ENCODE measurements at places on chromosomes 6 and 20. TPM values are rescaled to one million over a fixed set of nuclear protein-coding genes. Genes with fewer than 3 reads are reported as not detected.

SLC24A3 gene
- not detected for total RNA-seq

GRCh38 chr6:88145298-88145963, 20.7 kb downstream of the CNR1 start:
- DNase-seq = no peak

GRCh38 chr20:3228750-3229032, 10.3 kb downstream of the SLC4A11 start:
- no peak for DNase-seq

GRCh38 chr20:24775966-24776365, 173.1 kb upstream of the CST7 start:
- DNase-seq = no peak

ATP6V1G2 gene
- total RNA-seq = 2.5 TPM

DNA sequence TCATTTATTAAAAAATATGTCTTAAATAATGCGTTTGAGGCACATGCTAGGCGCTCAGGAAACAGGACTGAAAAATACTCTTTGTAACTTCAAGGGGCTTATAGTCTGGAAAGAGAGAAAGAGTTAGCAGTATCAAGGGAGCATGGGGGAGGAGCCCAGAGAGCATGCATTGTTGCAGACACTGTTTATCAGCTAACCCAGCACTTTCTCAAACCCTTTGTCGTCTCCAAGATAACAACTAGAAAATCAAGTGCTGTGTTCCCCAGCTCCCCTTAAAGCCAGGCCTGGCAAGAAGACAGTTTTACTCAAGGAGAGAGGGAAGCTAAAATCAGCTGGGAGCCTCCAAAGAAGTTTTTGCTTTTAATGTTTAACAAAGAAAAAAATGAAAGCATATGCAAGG, 98.4 kb downstream of the PERP start:
- no peak for DNase-seq

DNA sequence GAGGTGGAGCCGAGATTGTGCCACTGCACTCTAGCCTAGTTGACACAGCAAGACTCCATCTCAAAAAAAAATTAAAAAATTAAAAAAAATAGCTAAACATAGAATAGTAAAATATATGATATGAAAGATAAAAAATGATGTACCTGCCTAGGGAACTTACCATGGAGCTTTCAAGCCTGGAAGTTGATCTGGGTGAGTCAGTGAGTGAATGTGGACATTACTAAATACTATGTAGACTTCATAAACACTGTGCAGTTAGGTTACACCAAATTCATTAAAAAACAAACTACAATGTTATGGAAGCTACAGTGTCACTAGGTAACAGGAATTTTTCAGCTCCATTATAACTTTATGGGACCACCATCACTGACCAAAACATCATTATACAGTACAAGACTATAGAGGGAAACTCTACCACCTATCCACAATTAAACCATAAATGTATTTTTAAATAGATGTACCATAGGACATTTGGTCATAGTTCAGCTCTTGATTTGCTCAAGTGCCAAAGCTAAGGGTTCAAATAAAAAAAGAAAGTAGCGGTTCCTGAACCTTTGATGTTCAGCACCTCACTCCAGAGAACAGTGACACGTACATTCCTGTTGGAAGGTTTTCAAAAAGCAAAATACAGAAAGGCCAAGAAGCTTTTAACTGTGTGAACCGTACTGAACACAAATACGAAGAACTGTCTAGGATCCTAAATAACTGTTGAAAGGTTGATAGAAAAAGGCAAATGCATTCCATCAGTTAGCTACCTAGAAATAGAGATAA, 52.4 kb upstream of the SPDEF start:
- DNase-seq = no peak

DNA sequence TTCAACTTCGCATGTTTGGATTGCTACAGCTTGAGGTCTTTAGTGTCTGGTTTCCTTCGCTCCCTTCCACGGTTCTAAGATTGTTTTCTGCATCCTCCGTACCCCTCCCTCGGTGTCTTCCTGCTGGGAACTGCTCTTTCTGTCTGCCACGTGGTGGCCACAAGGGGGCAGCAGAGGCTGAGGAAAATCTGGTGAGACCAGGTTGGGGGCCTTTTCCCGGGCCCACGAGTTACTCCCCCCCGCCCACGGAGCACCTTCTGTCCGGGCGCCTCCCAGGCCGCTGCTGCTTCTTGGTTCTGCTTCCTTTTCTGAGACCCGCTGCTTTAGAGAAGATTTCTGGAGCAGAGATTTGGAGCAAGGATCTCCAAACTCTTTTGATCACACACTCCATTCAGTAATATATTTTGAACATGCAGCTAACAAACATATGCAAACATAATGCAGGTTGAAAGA, 21.1 kb upstream of the NOTCH4 start:
- peak; percentile 75 for DNase-seq

DNA sequence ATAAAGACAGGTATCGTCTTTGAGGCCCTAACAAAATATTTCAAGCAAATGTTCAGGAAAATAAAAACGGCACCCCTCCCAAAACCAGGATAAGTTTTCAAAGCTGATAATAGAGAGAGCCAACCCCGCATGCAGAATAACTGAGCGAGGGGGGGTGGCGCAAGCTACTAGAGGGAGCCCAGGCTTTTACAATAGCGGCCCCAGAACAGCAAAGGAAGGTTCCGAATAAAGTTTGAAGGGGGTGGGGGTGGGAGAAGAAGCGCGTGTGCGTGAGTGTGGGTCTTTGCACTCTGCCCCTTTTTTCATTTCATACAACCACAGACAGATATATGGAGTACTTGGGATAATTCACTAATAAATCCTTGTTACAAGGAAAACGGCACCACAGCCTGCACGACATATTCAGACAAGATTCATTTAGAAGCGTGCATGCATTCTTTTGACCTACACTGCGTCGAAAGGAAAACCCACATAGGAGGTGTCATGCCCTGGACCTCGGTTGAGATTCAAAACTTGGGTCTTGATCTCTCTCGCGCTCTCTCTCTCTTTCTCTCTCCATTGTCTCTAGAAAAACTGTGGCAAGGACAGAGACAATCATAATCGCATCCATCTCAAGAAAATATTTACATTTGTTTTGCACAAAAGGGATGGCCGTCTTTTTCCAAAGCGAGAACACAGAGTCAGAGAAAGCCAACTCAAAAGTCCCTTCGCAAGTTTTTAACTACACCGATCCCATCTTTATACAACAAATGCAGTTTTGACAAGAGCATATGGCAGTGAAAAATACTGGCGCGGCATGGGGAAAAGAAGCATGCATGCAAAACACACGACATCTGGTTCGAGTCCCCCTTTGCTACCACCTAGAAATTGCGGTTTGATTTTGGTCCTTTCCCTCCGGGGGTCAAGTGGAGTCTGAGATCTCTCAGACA, 1.6 kb downstream of the OLIG3 start:
- DNase-seq = no peak

TCP11 gene
- total RNA-seq = not detected

- DNase-seq = no peak
Measured at GRCh38 chr6:41584668-41585205, 38.6 kb downstream of the FOXP4 start.

DNA sequence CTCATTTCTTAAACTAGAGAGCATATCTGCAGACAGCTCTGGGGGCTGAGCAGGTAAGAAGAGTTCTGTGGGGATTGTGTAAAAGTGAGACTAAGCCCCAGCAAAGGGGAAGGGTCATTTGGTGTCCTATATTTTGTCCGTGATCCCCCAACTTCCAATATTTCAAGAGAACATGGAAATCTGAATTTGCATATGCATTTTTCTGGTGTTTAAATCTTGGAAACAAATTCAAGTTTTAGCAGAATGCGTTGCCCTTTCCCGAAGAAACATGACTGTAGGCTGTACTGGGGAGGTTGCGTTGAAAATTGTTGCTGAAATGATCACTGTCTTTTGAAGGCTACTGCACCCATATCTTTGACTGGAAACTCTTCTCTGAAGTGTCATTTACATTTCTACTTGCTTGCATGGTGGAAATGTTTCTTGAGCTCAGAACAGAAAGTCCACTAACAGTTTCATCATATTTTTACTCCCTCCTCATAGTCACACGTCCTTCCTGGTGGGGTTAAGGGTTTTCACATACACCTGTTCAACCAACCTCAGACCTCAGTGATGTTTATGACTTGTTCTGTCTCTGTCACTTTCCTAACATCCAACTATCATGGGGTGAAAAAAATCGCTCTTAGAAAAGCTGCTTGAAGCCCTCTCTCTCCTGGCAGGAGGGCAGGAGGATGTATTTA, 140.3 kb downstream of the BCAS1 start:
- DNase-seq = no peak

PRICKLE4 gene
- total RNA-seq = 0.40 TPM

- DNase-seq = no peak
Measured at GRCh38 chr6:64815718-64816117, 891.3 kb downstream of the EYS start.

DNA sequence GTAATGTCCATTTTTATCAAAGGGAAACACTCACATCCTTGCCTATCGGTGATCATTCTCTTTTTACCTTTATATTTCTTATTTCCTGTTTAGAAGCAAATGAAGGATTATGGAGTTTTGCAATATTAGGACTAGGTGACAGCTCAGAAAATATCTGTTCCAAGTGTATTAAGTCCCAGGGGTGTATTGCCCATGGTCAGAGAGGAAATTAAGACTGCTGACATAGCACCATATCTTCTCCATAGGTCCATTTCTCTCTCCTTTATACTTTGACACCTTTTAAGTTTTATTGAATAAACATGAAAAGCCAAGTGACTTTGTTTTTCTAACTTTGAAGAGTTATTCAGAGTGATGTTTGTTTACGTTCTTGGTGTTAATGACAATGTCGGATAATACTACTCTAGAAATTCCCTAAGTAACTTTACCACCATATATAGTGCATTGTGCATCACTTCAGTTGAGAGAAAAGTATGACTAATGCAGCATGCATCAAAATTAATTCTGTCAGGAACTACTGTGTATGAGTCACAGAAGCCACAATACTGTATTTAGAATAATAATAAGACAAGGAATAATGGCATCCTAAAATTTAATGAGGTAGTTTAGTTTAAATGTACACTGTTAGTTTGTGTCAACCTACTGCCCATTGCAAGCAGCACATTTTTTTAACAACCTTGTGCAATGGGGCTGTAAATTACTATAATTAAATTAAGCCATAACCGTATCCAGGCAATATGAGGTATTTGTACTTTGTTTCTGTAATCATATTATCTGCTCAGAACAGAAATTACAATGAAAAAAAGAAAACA, 474.4 kb upstream of the RNF217 start:
- no peak for DNase-seq

DNA sequence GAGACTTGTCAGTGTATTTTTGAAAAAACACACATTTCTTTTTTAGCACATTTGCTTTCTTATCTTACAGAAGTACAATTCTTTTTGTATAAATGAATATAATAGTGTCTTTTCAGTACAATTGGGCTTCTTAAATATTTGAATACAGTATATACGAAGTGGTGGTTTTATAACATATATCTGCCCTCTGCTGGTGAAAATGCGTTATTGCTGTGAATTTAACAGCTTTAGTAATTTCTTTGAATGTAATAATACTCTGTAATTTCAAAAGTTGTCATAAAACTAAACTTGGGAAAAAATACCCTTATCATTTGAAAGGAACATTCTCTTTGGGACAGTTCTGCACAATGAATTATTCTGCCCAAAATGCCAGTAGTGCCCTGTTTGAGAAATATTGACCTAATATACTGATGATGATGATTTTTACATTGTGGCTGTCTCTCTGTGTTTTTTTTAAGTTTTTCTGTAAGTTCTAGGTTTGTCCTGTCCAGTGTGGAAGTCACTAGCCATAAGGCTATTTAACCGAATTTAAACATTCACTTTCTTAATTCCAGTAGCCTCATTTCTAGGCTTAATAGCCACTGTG, 19.0 kb downstream of the SMAP1 start:
- peak; percentile 41 for DNase-seq

DNA sequence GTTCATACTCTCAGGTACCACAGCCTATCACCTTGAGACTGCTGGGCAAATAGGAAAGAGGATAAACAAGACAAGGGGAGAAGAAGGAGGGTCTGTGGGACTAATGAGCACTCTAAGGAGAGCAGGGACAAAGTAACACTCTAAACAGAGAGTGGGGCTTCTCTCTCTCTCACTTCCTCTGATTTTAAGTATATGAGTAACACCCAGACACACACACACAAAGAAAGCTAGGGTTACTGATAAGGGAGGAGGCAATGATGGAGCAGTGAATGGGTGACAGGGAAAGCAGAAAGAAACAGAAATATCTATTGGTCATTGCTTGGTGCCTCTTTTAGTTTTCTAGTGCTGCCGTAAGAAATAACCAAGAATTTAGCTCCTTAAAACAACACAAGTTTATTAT, 96.2 kb upstream of the RNF217 start:
- no peak for DNase-seq

LMBRD1 gene
- 19.6 TPM for total RNA-seq

PHF3 gene
- 40.2 TPM for total RNA-seq

- no peak for DNase-seq
Measured at GRCh38 chr6:25615471-25615870, 36.5 kb upstream of the SCGN start.

GRCh38 chr6:101404775-101405174, 11.3 kb downstream of the GRIK2 start:
- DNase-seq = no peak

KPNA5 gene
- 11.0 TPM for total RNA-seq

Data from activated CD8-positive, alpha-beta T cell treated with anti-CD3 and anti-CD28 coated beads, Interleukin-2, amount 10 ng/mL, durations not matched to agents 7 days and 5 days (primary cell).